ENCODE measurements at places on chromosomes 4 and X. TPM values are rescaled to one million over a fixed set of nuclear protein-coding genes. Genes with fewer than 3 reads are reported as not detected.
A peak's percentile ranks its signal among the peaks of the same experiment; 100 is the strongest.

DNA sequence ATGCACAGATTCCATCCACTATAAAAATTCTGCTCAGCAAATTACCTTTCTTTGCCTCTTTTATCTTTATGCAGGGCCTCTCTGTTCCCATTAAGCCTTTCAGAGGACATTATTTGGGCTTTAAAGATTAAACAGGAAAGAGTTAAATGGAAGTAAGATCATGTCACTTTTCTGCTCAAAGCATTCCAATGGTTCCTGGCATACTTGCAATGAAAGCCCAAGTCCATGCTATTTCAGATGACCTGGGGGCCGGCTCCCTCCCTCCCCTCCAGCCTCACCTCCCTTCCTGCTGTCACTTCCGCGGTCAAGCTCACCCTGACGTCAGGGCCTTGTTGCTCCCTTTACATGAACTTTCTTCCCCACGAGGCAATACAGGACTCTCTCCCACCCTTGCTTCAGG, 125.5 kb downstream of the C4orf51 start:
- H3K4me3 ChIP-seq, result no peak overlapping the region
- no peaks in the 10 kb centered on the region for H3K27me3 ChIP-seq
- peaks cover 49% of the 10 kb centered on the region for H3K36me3 ChIP-seq
- peak overlapping the region; percentile 39 for H3K27ac ChIP-seq
- H3K4me1 ChIP-seq, result peaks cover 46% of the 10 kb centered on the region

- H3K27me3 ChIP-seq, result no peaks in the 10 kb centered on the region
- H3K36me3 ChIP-seq, result no peaks in the 10 kb centered on the region
- no peak overlapping the region for H3K27ac ChIP-seq
Measured at GRCh38 chrX:5163663-5164062, 1065.0 kb downstream of the NLGN4X start.

DNA sequence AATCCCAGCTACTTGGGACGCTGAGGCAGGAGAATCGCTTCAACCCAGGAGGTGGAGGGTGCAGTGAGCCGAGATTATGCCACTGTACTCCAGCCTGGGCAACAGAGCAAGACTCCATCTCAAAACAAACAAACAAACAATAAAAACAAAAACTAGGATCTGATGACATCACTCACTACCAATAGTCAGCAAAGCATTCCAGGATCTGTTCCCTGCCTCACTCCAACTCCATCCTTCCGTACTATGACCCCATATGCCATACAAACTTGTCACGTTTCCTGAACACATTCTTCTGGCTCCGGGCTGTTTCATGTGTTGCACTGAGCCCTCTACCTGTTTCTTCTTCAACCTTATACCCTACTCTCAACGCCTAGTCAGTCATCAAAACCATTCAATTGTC, 47.3 kb downstream of the RBM47 start:
- no peak for DNase-seq
- H3K36me3 ChIP-seq, result peaks cover 4% of the 10 kb centered on the region
- H3K4me3 ChIP-seq, result no peak overlapping the region
- H3K27ac ChIP-seq, result no peak overlapping the region
- H3K27me3 ChIP-seq, result peaks cover 5% of the 10 kb centered on the region

- H3K4me3 ChIP-seq, result peak overlapping the region; percentile 78
- peaks cover 15% of the 10 kb centered on the region for H3K36me3 ChIP-seq
- peak overlapping the region; percentile 89 for H3K27ac ChIP-seq
- H3K27me3 ChIP-seq, result no peaks in the 10 kb centered on the region
- H3K4me1 ChIP-seq, result peaks cover 37% of the 10 kb centered on the region
Measured at GRCh38 chrX:45001048-45001447, 128.1 kb downstream of the KDM6A start.

The ADGRA3 gene
- total RNA-seq, result 23.1 TPM
